ENCODE measurements at places on chromosomes 16 and 17. TPM values are rescaled to one million over a fixed set of nuclear protein-coding genes. Genes with fewer than 3 reads are reported as not detected.

GRCh38 chr16:79348521-79349306, 251.8 kb downstream of the MAF start:
- ATAC-seq, result no peak

Gene CDH8
- total RNA-seq, result 0.48 TPM

Gene SLFN11
- 6.6 TPM for total RNA-seq

Gene GP2
- not detected for total RNA-seq
